SW 1271 (cell line): ENCODE measurements at places on chromosomes 4 and X.

DNA sequence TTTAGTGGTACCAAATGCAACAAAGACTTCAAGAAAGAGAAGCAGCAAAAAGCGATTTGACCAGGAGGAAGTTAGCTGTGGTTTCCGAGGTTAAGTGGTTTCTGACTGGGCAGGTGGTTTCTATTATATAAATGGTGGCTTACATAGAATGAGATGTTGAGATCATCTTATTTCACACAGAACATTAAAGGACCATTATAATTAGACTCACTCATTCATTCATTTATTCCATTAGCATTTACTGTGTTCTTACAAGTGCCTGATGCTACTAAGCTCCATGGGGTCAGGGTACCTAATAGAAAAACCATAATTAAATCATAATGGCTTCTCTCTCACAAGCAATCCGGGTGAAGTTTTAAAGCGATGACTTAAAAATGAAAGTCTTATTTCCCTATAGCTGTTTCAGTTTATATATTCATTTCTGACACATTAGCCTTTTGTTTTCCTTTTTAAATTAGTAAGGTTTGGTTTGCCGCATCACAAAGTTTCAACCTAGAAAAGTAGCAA is 10.6 kb downstream of the TSPAN6 start:
- no peak for DNase-seq

DNA sequence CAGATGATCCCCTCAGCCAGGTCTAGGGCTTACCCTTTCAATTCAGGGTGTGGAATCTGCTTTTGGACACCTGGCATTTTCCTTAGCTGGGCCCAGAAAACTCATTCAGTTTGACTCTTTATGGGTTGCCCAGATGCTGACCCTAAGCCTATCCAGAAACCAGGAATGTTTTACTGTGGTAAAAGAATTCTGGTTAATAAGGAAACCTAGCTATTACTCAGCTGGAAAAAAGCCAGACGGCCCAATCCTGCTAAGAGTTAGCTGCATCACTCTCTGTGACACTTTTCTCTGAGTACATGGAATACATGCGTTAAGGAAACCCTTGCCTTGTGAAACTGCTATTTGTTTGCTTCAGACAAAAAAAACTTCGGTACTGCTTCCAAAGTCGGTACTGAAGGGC is 28.0 kb downstream of the ING2 start:
- DNase-seq: no peak

DNA sequence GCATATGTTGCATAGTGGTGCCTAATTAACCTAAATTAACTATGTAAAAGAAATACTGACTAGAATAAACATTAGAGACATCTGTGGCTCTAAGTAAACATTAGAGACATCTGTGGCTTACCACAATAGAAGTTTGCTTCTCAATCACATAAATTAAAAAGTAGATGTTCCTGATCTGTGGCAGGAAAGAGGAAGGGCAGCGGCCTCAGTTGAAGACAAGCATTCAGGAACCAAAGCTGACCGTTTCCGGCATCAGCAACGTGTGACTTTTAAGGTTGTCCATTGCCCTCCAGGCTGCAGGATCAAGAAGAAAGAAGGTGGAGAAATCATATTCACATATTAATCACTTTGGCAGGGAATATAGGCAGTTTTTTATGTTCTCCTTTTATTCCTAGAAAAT is 336.3 kb upstream of the TRAM1L1 start:
- no peak for DNase-seq

- no peak for DNase-seq
Measured at GRCh38 chr4:20505927-20506326, 194.3 kb upstream of the PACRGL start.

DNA sequence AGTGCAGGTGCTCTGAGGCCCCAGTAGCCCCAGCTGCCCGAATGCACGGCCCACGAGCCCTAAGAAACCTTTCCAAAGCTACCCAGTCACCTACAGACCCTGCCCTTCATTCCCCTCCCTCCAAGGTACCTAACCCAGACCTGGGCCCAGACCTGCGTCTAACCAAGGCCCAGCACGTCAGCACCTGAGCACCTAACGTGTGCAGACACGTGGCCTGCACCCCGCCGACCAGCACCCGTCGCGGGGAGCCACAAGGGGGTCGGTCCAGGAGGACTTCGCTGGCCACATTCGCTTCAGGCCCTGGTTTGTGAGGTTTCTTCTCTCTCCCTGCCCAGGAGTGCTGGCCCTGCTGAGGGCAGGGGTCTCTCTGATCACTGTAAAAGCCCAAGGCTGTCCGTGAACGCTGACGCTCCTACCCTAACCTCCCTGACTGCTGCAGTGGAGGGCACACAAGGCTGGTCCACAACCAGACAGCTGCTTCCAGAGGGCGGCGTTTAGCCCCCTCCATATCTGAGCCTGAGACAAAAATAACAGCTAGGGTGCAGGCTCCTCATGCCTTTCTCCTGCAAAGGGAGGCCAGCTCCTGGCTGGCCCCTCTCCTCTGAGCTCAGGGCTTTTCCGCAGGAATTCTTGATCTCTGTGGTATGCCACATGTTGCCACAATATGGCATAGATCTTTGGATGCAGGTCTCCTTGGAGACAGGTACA is 31.8 kb downstream of the WDR1 start:
- DNase-seq: no peak

GRCh38 chrX:154397888-154398667 is at the start of gene RPL10:
TSS of gene RPL10 (plus strand) at chrX:154398377. CDS start at chrX:154398520, 143 bp downstream.
- peak; percentile 95 for DNase-seq

DNA sequence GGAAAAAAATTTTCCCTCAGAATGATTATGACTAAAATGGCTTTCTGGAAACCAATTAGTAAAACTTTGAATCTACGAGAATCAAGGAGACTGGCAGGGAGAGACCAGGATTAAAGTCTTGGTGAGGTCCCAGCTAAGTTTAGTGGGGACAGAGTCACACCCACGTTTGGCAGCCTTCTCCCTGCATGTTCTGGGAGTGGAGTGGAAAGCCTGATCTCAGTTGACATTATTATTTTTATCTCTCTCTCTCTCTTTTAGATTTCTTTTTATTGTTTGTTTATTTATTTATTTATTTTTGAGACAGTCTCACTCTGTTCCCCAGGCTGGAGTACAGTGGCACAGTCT is 67.8 kb downstream of the MED28 start:
- DNase-seq: no peak

DNA sequence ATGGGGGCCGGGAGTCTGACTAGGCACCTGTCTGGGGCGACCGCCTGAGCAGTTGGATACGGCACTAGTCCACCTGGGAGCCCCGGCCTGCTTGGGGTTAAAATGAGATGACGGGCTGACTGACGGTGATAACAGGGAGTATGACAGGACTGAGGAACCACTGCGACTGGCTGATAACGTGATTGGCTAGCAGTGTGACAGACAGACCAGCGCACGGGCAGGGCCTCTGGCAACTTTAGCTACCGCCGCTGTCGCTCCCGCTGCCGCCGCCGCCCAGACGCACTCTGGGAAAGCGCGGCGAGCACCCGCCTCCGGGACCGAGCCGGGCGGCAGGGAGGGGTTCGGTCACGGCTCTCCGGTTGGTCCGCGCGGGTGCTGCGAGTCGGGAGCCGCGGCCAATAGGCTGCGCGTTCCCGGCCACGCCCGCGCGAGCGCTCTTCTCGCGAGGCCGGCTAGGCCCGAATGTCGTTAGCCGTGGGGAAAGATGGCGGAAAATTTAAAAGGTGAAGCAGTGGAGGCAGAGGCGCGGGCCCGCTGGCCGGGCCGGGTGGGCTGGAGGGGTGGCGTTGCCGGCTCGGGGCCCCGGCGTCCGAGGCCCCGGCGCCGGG is at the start of gene SUV39H1:
TSS of gene SUV39H1 (plus strand) at position 434 of the 608 bp plus-strand sequence. CDS start at position 485, 51 bp downstream.
- peak; percentile 62 for DNase-seq

- no peak for DNase-seq
Measured at GRCh38 chr4:88605736-88606135, 13.5 kb downstream of the HERC3 start.

DNA sequence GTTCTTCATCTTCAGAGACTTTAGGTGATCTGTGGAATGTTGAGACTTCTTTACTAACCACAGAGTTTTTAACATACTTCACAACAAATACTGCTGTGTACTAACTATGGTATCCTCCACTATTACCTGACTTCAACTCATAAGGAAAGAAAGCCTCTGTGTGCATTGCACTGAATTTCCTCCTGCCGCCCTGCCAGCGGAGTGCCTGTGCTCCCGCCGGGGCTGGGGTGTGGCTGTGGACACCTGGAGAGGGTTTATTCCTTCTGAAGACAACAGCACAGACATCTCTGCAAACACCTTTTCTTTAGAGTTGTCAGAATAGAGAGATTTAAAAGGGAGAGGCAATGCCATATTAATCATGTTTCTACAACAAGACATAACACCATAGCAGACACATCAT is 63.3 kb downstream of the FAT1 start:
- DNase-seq: no peak
